Activated CD4-positive, alpha-beta T cell treated with anti-CD3 and anti-CD28 coated beads for 24 hours (primary cell): ENCODE measurements at places on chromosomes 3 and 15.
A peak's percentile ranks its signal among the peaks of the same experiment; 100 is the strongest.

DNA sequence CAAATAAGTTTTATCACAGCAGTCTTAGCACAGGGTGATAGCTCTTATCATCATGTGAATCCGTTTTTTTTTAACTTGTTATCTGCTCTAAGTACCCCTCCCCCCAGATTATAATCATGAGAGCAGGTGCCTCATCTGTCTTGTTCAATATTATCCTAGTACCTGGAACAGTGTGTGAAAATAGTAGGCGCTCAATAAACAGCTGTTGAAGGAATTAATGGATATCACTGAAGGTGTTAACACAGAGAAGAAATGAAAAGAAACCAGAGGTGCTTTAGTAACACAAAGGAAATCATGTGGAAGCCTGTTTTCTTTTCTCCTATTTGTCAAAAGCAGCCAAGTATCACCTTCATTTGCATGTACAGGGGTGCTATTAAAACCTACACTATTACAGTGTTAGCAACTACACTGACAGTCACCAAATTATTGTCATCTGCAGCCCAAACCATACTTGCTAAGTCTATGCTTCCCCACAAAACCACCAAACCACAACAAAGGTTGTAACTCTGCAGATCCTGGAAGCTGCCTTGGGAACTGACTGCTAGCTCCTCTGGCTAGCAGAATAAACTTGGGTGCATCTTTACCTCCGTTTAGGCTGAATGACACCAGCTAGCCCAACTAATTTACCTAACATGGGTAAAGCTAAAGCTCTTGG, 2.9 kb downstream of the XPC start:
- DNase-seq: peak; percentile 10

DNA sequence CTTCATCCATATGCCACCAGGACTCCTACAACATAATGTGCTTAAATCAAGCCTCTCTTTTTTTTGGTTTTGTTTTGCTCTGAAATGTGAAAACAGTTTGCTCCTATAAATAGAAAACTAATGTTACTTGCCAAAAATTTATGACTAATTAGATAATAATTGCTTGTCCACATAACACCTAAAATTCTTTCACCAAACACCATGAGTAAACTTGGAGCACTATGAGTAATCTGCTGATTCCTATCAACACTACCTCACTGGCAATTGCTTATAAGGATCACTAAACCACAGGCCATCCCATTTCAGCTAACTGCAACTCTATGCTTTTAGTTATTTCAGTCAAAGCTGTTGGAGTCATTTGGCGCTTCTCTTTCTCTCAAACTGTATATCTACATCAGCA, 252.7 kb downstream of the EPHA3 start:
- DNase-seq: no peak

DNA sequence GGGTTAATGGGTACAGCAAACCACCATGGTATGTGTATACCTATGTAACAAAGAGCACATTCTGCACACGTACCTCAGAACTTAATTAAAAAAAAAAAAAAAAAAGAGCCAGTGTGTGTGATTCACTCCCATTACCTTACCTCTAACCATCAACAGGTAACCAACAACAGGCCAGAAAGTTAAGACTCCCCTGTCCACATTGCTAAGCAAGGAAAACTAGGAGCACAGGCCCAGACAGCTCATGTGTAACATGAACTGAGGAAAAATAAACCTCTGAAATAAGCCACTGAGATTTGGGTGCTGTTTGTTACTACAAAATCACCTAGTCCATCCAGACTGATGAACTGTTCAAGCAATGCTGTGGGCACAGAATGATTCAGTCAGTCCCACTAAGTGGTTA, 6.0 kb downstream of the KATNBL1 start:
- no peak for DNase-seq

- no peak for DNase-seq
Measured at GRCh38 chr3:113673593-113673992, 22.8 kb downstream of the USF3 start.

GRCh38 chr15:69648775-69649735, 196.4 kb downstream of the RPLP1 start:
- no peak for DNase-seq

DNA sequence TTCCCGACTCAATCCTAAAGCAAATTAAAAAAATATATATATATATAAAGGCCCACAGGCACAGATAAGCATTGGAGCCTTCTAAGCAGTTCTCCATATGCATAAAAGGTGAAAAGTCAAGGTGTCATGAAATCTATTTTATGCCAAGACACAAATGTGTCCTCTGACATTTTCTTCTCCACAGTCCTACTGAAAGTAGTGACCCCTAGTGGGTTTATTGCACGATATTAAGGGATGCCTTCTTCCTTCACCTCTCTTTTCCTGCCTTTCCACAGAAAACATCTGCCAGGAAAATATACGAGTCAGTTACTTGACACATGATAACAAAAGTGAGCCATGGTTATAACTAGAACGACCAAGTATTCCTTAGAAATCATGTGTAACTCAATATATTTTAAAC, 303.2 kb downstream of the TIGIT start:
- DNase-seq: no peak
